ENCODE measurements at places on chromosomes 4 and X. TPM values are rescaled to one million over a fixed set of nuclear protein-coding genes. Genes with fewer than 3 reads are reported as not detected.

GRCh38 chrX:71618303-71618721 is at the start of gene CXCR3:
Gene CXCR3 (minus strand): TSS chrX:71618511. CDS start chrX:71618449, 62 bp downstream.
- no peak for DNase-seq

Gene AFF2
- 36.0 TPM for total RNA-seq

DNA sequence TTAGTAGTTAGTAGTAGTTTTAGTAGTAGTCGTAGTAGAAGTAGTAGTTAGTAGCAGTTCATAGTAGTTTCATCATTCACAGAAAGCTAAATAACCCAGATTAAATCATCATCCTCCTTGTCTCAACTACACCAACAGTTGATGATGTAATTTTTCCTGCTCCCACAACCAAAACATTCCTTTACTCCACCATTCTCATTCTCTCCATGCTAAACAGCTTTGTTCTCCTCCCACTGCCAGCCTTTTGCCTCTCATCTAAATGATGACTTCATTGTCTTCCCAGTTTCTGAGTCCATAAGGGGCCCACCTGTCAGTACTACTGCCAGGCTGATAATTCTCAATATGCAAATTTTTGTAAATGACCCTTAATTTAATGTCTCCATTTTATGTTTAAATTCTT is 68.9 kb downstream of the ARHGAP24 start:
- DNase-seq = no peak

- DNase-seq = no peak
Measured at GRCh38 chr4:66486068-66486467, 815.8 kb upstream of the EPHA5 start.
